ENCODE measurements at places on chromosomes 4 and X.

DNA sequence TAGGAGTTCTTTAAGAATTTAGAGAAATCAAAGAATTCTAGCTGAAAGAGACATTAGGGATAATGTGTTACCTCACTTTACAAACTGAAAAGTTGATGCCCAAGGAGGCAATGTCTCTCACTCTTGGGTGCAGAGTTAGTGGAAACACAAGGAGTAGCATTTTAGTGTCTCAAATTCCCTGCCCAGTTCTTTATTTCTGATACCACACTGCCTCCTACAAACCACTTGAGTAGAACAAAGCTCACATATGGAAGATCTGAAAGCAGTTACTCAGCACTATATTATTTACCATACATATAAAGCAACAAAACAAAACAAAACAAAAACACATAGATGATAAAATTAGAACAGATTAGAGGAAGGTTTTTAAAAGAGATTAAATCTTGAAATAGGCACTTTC is 124.2 kb downstream of the REELD1 start:
- no peak for DNase-seq

DNA sequence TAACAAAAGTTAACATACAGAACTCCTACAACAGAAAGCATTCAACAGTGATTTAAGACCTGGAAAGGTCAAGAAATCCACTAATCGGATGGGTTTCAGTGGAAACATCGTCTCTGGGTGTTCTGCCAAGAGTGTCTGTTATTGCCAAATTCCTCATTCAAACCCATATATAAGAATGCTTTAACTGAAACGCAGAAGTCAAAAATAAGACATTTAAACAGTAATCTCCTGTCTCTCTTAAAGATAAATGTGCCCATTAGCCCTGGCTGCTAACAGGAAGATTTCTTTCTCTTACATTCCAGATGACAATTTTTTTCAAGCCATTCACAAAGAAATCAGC is 31.5 kb downstream of the DCTD start:
- DNase-seq: no peak

- DNase-seq: no peak
Measured at GRCh38 chr4:112277705-112278448, 7.8 kb downstream of the TIFA start.

DNA sequence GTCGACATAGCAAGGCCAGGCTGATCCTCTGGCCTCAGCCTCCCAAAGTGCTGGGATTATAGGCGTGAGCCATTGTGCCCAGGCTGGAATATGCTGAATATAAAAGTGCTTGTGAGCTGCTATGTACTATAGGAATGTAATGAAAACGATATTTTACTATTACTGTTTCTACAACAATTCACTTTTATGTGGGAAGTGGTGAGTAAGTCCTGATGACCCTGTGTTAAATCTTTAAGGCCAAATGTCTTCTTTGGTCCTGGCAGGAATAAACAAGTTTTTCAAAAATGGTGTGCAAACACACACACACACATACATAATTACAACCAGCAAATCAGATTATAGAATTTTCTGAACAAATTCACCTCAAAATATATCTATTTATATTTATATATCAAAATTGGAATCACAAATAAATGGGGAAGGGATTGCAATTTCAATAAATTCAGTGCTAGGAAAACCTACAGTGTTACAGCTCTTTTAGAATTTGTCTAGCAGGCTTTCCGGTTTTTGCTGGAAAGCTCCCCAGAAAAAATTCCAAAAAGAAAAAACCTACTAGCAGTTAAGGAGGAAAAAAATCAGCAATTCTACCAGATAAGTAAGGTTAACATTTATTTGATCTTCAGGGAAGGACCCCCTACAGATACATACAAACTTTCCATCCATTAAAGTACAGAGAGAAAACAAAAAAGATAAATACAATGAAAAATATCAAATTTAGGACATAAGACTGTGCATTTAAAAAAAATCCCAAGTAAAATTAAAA is 17.9 kb downstream of the SMIM14 start:
- no peak for DNase-seq

DNA sequence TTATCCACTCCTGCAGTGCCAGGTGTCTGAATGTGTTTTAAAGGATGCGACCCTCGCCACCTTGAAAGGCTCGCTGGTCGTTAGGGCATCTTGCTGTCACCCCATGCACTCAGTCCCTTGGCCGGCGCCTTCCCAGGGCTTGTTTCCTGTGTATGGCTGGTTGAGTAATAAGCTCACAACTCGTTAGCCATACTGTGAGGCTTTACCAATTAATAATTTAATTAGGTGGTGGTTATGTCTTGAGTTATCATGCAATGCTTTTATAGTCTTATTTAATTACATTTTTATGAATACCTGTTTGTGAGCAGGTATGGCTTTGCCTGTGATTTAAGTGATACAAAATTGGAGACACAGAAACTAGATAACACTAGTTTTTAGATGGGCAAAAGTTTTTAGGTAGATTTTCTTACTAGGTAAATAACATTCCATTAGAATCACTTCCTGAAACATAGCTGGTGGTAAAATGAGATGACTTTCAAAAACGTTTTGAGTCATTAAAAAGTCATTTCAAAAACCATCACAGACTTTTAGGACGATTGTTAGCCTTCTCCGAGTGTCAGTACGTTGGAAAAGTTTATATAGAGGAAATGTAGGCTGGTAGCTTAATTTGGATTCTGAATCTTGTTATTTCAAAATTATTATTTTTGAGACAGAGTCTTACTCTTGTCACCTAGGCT is 18.2 kb downstream of the PTTG2 start:
- peak; percentile 34 for DNase-seq

DNA sequence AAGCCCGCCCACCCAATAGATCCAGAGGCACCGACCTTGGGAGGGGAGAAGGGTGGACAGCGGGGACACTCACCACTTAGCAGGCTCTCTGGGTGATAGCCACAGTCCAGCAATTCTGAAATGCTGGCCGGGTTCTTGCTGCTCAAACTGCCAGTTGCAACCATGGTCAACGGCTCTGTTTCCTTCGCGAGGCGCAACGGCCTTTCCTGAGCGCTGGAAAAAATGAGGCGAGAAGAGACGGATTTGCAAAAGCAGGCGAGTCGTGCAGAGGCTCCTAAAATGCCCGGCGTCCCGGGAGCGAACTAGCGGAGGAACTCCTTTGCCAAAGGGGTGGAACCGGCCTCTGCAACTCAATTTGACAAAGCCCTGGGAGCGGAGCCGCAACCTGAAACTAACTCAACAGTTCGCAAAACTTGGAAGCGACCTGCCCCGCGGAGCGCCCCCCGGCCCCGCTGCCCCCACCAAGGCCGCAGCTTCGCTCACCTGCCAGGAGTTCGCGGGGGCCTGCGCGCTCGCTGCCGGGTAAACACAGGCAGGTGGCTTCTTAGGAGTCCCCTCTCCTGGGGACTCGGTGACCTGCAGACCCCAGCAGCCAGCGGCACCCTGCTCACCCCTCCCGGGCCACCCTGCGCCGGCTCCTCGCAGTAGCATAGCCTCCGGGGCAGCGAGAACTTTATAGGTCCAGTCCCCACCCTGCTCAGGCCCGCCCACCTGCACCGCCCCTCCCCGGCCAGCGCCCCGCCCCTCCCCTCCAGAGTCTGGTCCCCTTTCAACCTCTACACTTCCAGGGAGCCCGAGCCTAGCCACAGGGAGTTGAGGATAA is at the start of gene DDIT4L:
Gene DDIT4L (minus strand): TSS at position 649 of the 823 bp plus-strand sequence. CDS start 485 bp downstream, at position 164.
- peak; percentile 24 for DNase-seq

GRCh38 chr4:164779811-164780216 is 25.9 kb downstream of the SMIM31 start:
- peak; percentile 42 for DNase-seq

- no peak for DNase-seq
Measured at GRCh38 chrX:91414713-91415112, 19.9 kb upstream of the PABPC5 start.

DNA sequence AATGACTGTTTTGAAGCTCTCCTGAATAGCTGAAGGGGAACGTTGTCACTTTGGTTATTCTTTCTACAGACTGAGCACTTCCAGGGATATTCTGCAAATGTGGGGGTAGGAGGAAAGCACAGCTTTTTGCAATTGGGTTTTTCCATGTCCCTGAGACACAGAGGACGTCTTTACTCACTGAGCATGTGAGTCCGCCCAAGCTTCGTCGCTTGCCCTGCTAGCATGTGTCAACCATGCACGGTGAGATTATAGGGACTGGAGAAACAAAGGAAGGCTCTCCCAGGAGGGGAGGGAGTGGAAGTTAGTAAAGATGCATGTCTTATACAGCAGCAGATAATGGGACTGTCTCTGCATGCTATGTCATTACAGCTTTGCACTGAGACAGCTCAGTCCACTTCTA is 111.5 kb upstream of the SFRP2 start:
- DNase-seq: no peak

DNA sequence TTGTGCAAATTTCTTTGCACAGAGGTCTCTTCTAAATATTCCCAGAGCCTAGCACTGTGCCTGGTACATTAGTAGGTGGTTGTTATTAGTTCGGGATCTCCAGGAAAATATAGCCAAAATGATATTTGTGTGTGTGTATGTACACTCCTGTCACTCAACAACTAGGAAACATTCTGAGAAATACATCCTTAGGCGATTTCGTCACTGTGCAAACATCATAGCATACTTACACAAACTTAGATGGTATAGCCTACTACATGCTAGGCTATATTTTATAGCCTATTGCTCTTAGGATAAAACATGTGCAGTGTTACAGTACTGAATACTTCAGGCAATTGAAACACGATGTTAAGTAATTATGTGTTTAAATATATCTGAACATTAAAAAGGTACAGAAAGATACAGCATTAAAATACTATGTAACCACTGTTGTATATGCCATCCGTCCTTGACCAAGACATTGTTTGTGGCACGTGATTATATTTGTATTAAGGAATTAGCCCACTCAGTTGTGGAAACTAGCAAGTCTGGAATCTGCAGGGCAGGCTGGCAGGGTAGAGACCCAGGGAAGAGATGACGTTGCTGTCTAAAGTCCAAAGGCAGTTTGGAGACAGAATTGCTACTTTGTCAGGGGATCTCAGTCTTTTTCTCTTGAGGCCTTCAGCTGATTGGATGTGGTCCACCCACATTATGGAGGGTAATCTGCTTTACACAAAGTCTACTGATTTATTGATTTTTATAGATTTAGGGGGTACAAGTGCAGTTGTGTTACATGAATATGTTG is 106.9 kb downstream of the COL4A6 start:
- no peak for DNase-seq

DNA sequence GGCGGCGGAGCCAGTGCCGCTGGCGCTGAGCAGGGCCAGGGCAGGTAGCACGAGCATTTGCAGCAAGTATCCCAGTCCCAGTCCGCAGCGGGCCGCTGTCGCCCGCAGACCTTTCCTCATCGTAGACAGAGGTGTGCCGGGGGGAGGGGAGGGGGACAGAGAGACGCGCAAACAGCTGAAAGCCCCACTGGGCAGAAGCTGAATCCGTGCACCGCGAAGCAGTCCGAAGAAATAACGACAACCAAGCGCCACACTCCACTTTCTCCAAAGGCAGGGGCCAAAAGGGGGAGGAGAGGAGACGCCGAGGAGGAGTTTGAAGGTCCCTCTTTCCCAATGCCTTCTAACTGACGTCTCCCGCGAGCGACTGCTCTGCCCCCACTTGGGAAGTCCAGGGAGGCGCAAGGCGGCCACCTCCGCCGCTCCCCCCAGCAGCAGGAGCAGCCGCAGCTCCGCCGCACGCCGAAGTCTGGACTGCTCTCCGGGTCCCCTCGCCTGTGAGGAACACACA is at the start of gene UNC5C:
Gene UNC5C (minus strand): TSS at position 236 of the 508 bp plus-strand sequence.
- no peak for DNase-seq

- no peak for DNase-seq
Measured at GRCh38 chr4:13455411-13455810, 28.7 kb downstream of the RAB28 start.

DNA sequence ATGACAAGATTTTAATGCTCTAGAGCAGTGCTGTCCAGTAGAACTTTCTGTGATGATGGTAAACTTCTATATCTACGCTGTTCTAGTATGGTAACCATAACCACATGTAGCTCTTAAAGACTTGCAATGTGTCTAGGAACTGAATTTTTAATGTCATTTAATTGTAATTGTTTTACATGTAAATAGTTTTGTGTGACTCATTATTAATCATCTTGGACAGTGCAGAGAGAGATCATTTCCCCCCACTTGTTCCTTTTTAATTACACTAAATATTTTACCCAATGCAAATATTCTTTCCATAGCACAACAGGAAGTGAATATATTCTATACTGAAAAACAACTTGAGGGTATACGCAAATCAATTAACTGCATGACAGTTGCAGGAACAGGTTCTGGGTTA is 5.8 kb downstream of the ATG4A start:
- no peak for DNase-seq

- no peak for DNase-seq
Measured at GRCh38 chr4:99013884-99014523, 18.5 kb downstream of the METAP1 start.

DNA sequence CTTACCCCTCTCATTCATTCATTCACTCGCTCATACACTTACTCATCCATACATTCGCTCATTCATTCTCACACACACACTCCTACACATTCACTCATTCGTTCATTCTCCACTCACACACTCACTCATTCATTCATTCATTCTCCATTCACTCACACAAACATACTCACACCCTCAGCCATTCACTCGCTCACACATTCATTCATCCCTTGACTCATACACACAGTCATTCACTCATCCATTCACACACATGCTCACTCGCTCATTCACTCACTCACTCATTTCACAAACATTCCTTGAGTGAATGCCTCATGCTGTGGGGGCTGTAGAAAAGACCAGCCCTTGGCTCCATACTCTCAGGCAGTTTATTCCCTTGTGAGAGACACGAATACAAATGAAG is 151.1 kb upstream of the MAMLD1 start:
- no peak for DNase-seq

DNA sequence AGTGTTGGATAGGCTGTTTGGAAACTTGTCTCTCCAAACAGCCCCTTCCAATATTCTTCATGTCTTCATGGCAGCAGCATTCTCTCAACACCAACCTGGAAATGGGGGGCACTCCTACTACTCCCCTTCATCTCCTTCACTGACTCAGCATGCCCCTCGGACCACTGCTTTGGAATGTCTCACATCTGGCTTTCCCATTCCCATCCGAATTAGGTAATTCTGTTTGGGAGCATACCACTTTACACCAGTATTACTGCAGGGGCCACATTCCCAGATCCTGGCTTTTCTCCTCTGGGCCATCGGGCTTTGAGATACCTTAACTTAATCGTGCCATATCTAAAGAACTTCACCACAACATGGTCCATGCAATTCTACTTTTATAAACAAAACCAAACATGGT is 100.8 kb downstream of the MAML3 start:
- DNase-seq: no peak

GRCh38 chr4:181030961-181031360 is 1212.2 kb upstream of the TENM3 start:
- no peak for DNase-seq

- no peak for DNase-seq
Measured at GRCh38 chrX:153688071-153688470, 345 bp downstream of the SLC6A8 start.

DNA sequence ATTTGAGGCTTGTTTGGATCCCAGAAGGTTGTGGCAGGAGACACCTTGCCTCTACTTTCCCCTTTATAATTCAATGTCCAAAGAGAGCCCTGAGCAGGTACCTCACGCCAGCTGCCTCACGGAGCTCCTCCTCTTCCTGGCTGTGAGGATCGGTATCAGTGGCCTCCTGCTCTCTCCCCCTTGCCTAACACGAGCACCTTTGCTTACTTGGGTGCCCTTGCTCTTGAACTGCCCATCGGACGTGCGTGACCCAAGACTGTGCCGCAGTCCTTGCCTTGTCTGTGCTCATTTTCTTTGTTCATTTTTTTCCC is 27.8 kb upstream of the MSANTD1 start:
- DNase-seq: no peak

Measured in activated CD8-positive, alpha-beta T cell treated with anti-CD3 and anti-CD28 coated beads, Interleukin-2, amount 10 ng/mL, durations not matched to agents 7 days and 5 days (primary cell).